Panc1 (cell line): ENCODE measurements at places on chromosomes 3 and 15. TPM values are rescaled to one million over a fixed set of nuclear protein-coding genes. Genes with fewer than 3 reads are reported as not detected.

DNA sequence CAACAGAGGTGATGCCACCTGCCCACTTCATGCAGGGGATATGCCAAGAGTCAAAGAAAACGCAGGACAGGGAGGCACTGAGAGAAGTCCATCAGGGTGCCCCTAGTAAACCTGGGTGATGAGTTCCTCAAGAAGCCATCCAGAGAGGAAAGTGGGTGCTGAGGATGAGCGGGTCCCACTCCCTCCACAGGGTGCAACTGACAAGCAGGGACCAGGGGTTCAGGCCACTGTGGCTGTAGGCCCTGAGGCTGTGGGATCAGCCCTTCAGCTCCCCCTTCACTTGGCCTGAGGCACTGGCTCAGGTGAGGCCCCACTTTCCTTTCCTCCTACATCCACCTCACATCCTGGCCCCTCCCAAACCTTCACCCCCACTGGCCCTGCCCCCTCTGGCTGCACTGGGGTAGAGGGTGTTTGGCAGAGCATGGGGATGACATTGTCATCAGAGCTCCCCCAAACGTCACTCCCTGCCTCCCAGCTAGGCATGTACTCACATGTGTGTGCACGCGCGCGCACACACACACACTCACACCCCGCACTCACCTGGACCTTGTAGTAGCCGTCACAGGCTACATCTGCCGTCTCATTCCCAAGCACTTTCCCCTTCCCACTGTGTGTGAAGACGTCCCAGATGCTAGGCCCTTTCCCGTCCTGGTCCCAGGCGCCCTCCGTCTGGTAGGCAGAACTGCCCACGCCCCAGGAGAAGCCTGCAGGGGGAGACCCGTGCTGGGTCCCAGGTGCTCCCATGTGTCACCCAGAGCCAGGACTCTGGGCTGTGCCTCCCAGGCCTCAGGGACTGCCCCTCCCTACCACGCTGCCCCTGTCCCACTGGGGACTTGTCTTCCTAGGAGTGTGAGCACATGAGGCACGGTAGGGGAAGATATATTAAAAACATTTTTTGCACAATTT lies 1.4 kb downstream of the LCTL start:
- H3K27ac ChIP-seq: no peak overlapping the region
- no peaks in the 10 kb centered on the region for H3K36me3 ChIP-seq
- H3K4me1 ChIP-seq: peaks cover 7% of the 10 kb centered on the region; the same call in 1 of the 2 replicates
- H3K27me3 ChIP-seq: no peaks in the 10 kb centered on the region

GRCh38 chr3:17573396-17573795 lies 169.0 kb downstream of the TBC1D5 start:
- DNase-seq: no peak
- no peak overlapping the region for H3K4me3 ChIP-seq
- no peaks in the 10 kb centered on the region for H3K27me3 ChIP-seq
- no peaks in the 10 kb centered on the region for H3K36me3 ChIP-seq
- no peaks in the 10 kb centered on the region for H3K4me1 ChIP-seq

The TMF1 gene
- total RNA-seq: 18.7 TPM

DNA sequence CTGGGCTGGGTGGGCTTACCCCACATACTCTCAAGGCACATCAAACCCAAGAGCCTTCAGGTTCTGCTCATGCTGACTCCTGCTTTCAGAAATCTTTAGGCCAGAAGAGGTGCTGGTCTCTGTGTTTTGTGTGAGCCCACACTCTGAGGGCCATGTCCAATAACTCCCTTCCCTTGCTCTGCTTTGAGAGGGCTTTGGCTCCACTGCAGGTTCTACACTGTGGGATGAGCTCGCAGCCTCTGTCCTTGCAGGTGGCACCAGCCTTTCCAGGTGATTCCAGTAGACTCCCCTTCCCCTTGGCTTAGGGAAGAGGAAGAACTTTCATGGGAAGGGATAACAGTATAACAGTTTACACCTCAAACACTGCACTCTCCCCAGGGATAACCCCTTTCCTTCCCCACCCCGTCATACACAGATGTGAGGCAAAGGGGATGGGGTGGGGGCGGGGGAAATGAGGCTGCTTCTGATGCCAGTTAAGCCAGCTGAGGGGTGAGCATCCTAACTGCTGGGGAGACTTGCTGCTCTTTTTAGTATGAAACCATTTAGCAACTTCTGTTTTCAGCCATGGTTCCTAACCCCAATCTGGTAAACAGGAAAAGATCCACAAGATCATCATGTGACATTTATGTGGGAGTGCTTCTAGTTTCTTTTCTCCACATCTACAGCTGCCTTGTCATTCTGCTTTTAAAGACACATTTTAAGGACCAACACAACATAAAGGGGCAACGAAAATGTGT lies 262.4 kb downstream of the SLC9A9 start:
- DNase-seq: no peak
- H3K36me3 ChIP-seq: no peaks in the 10 kb centered on the region
- no peak overlapping the region for H3K27ac ChIP-seq
- H3K4me1 ChIP-seq: no peaks in the 10 kb centered on the region
- no peak overlapping the region for H3K4me3 ChIP-seq
- H3K27me3 ChIP-seq: no peaks in the 10 kb centered on the region; the same call in 1 of the 2 replicates

- no peaks in the 10 kb centered on the region for H3K4me1 ChIP-seq
- H3K27ac ChIP-seq: no peak overlapping the region
- no peak for DNase-seq
Measured at GRCh38 chr3:35746492-35746891, 107.2 kb downstream of the ARPP21 start.

The AHSG gene
- total RNA-seq: 0.85 TPM

DNA sequence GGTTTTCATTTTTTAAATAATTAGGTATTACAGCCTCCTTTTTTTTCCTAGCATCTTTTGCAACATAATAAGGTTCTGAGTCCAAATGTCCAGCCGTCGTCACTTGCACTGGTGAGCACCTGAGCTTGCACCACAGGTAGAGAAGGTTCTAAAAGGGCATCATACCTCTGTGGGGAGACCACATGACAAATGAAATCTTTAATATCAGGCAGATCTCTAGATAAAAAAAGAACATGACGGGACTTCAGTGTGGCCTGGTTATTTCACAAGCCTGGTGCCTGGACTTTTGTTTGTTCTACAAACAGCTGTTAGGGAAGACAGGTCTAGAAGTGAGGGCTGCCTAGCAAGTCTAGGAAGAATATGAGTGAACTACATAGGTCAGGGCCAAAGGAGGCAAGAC lies 3.6 kb downstream of the ZBED2 start:
- H3K36me3 ChIP-seq: no peaks in the 10 kb centered on the region
- DNase-seq: no peak
- no peaks in the 10 kb centered on the region for H3K27me3 ChIP-seq
- no peak overlapping the region for H3K27ac ChIP-seq
- no peaks in the 10 kb centered on the region for H3K4me1 ChIP-seq

GRCh38 chr15:101105059-101105891 lies 146.6 kb downstream of the CHSY1 start:
- H3K27ac ChIP-seq: peak overlapping the region; percentile 8; the same call in 1 of the 2 replicates
- H3K4me3 ChIP-seq: no peak overlapping the region
- no peaks in the 10 kb centered on the region for H3K36me3 ChIP-seq
- no peak for DNase-seq
- H3K27me3 ChIP-seq: no peaks in the 10 kb centered on the region

GRCh38 chr3:131762981-131763564 lies 260.3 kb upstream of the MRPL3 start:
- no peaks in the 10 kb centered on the region for H3K27me3 ChIP-seq
- no peaks in the 10 kb centered on the region for H3K36me3 ChIP-seq
- DNase-seq: no peak
- H3K4me1 ChIP-seq: no peaks in the 10 kb centered on the region

The ZDHHC19 gene
- 0.33 TPM for total RNA-seq

DNA sequence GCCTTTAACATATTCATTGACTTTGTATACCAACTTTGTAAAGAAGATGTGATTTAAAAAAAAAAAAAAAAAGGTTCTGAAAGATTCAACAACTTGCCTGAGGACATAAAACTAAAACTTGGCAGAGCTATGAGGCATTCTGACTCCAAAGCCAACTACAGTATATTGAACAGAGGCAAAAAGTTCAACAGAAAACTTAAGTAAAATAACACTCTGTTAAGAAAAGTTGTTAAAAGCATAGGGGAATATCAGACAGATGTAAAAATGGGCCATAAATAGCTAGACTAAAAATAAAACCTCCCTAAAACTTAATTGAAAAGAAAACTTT lies 23.4 kb downstream of the GOLIM4 start:
- no peaks in the 10 kb centered on the region for H3K4me1 ChIP-seq
- no peak overlapping the region for H3K4me3 ChIP-seq
- H3K27ac ChIP-seq: no peak overlapping the region
- no peaks in the 10 kb centered on the region for H3K36me3 ChIP-seq
- no peak for DNase-seq

DNA sequence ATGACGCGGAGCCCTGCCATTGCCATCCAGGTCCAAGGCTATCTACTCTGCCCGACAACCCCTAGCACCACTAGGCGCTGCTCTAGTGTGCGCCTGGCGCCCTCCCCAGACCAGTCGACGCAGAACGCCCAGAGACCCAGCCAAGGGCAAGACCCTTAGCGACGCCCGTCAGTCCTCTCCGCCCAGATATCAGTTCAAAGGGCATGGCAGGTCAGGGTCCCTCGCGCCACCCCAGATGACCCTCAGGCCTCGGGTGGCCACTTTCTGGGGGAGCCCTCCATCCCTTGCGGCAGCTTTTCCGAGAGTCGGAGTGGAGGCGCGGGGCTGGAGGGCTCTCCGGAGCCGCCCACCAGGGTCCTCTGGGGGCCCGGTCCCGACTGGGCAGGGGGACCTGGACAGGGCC lies 371 bp upstream of the CLSTN2 start:
- H3K4me3 ChIP-seq: no peak overlapping the region; the same call in 1 of the 2 replicates
- H3K27me3 ChIP-seq: peaks cover 26% of the 10 kb centered on the region
- DNase-seq: no peak
- H3K4me1 ChIP-seq: peaks cover 6% of the 10 kb centered on the region; the same call in 1 of the 2 replicates

DNA sequence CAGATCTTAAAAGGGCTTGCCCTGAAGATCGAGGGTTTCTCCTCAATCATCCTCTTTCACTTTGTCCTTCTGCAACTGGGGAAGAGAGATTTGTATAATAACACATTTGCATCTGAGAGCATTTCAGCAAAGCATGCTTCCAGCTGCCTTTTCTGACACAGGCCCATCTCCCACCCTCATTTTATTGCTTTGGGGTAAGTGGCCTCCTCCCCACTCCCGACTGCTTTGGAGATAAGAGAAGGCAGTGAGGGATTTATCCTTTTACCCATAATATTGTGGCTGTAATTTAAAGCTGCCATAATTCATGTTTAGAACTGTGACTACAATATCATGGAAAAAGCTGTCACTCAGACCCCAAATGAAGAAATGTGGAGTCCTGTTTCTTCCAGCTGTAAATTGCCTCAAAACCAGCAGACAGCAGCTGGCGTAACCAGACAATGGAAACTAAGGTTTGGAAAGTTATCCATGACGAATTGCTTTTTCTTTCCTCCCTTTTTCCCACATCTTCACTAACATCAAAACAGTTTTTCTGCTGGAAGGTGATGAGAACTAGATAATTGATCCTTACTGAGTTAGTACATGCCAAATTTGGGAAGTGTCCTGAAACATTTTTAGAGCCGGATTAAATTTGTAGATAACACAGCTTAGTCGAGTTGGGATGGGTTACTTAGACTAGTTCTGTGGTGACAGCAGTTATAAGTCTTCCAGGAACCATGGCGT lies 104.2 kb upstream of the PFN2 start:
- peaks cover 36% of the 10 kb centered on the region for H3K4me1 ChIP-seq
- H3K4me3 ChIP-seq: no peak overlapping the region
- H3K27ac ChIP-seq: peak overlapping the region; percentile 63
- H3K36me3 ChIP-seq: no peaks in the 10 kb centered on the region
- H3K27me3 ChIP-seq: no peaks in the 10 kb centered on the region
- DNase-seq: no peak

DNA sequence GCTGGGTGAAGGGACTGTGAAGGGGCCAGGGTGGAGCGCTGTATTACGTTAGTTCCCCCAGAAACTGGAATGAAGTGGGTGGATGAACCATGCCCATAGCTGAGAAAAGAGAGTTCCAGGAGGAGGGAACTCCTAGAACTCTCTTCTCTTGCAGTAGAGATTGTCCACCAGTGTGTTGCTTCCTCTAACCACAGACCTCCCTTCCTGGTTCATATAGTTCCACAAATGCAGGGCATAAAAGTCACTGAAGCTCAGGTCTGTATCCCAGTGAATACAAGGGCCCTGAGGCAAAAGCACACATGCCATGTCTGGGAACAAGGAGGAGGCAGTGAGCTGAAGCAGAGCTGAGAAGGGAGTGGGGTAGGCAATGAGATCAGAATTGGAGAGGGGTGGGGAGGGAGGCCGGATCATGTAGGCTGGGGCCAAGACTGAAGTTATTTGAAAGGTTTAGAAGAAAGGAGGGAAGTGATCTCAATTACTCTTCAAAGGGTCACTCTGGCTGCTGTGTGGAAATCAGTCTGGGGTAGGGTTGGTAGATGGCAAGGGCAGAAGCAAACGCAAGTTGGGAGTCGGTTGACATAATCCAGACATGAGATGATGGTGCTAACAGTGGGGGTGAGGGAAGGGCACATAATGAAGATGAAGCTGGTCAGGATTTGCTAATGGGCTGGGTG lies 6.5 kb downstream of the A4GNT start:
- no peaks in the 10 kb centered on the region for H3K36me3 ChIP-seq
- DNase-seq: no peak
- peaks cover 3% of the 10 kb centered on the region for H3K27me3 ChIP-seq
- no peak overlapping the region for H3K27ac ChIP-seq

The SEC22C gene
- total RNA-seq: 45.9 TPM

The LMAN1L gene
- total RNA-seq: not detected

DNA sequence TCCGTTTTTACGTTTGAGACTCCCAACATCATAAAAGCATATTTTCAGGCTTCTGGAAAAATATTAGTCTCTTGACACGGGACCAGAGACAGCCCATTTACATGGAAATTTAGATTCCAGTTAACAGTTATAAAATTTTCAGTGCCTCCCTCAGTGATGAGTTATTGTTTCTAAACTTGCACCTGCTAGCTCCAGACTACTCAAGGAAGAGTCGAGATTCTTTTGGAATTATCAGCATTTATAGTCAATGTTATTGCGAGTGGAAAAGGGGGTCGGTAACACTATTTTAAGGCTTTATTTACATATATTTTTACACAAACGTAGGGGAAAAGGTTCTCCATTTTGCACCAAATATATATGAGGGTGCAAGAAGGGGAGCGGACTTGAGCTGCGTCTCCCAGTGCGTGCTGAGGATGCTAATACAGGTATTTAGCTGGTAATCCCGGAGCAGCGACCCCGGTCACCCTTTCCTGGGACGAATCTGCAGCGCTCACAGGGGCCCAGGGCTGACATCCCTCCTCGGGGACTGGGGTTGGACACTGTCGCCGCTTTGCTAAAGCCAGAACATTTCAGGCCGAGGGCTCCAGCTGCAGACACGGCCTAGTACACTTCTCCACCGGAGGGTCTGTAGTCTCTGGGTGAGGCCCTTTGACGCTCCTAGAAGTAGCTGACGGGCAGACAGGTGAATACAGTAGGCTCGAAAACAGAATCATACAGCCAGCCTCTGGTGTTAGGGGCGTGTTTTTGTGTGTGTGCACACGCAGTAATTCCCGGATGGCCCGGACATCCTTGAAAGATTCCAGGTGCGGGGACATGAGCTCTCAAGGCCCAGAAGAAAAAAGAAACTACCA lies 729 bp upstream of the ZBTB11 start:
- H3K4me3 ChIP-seq: peak overlapping the region; percentile 88
- H3K27ac ChIP-seq: peak overlapping the region; percentile 86
- H3K27me3 ChIP-seq: no peaks in the 10 kb centered on the region
- DNase-seq: no peak
- peaks cover 19% of the 10 kb centered on the region for H3K36me3 ChIP-seq
- H3K4me1 ChIP-seq: peaks cover 22% of the 10 kb centered on the region

- DNase-seq: no peak
- no peaks in the 10 kb centered on the region for H3K36me3 ChIP-seq
- no peaks in the 10 kb centered on the region for H3K27me3 ChIP-seq
- H3K27ac ChIP-seq: no peak overlapping the region
Measured at GRCh38 chr3:105456017-105456416, 89.3 kb downstream of the ALCAM start.

The ZCWPW2 gene
- total RNA-seq: 0.82 TPM

GRCh38 chr15:77074350-77074749 lies 3.4 kb upstream of the TSPAN3 start:
- no peak overlapping the region for H3K27ac ChIP-seq
- peaks cover 2% of the 10 kb centered on the region; the same call in 1 of the 2 replicates for H3K36me3 ChIP-seq
- H3K27me3 ChIP-seq: 0 out of 2 replicates have a peak, but pooled peaks cover 4% of the 10 kb centered on the region
